ENCODE measurements at places on chromosomes 16 and 17. TPM values are rescaled to one million over a fixed set of nuclear protein-coding genes. Genes with fewer than 3 reads are reported as not detected.
A peak's percentile ranks its signal among the peaks of the same experiment; 100 is the strongest.

Gene CEP20
- total RNA-seq, result 14.4 TPM

Gene SLC26A11
- 8.1 TPM for total RNA-seq

Gene AIPL1
- not detected for total RNA-seq

Gene SMIM5
- total RNA-seq, result not detected

- no peak for DNase-seq
Observed at GRCh38 chr17:70298929-70299531, 129.7 kb downstream of the KCNJ2 start.

GRCh38 chr16:72266836-72267235 is 94.9 kb upstream of the PMFBP1 start:
- DNase-seq, result no peak

GRCh38 chr16:30902029-30902972 is 5.9 kb downstream of the CTF1 start:
- peak; percentile 86 for DNase-seq

- DNase-seq, result no peak
Observed at GRCh38 chr17:34479371-34479770, 100.0 kb upstream of the TMEM132E start.

GRCh38 chr17:40176754-40177110 is 538 bp upstream of the RAPGEFL1 start:
- no peak for DNase-seq

GRCh38 chr16:83633286-83633685 is 174.5 kb upstream of the HSBP1 start:
- DNase-seq, result no peak

GRCh38 chr17:57876866-57877237 is 27.0 kb upstream of the MRPS23 start:
- no peak for DNase-seq

DNA sequence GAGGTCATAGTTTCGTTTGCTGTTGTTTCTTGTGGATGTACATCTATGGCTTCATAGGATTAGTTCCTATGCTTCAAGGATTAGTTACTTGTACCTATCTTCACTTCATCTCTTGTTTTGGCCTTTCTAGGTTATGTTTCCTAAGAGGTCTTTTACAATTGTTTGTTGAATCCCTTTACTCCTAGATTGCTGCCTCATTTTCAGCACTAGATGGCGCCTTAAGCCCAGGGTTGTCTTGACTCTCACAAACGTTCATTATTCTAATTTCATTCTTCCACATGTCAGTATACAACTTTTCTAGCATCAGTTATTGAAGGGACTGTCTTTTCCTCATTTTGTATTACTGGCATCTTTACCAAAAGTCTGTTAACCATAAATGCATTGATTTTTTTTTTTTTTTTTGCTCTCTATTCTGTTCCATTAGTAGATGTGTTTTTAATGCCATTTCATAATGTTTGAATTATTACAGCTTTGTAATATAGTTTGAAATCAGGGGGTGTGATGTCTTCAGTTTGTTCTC is 45.0 kb upstream of the NACA2 start:
- DNase-seq, result peak; percentile 68

DNA sequence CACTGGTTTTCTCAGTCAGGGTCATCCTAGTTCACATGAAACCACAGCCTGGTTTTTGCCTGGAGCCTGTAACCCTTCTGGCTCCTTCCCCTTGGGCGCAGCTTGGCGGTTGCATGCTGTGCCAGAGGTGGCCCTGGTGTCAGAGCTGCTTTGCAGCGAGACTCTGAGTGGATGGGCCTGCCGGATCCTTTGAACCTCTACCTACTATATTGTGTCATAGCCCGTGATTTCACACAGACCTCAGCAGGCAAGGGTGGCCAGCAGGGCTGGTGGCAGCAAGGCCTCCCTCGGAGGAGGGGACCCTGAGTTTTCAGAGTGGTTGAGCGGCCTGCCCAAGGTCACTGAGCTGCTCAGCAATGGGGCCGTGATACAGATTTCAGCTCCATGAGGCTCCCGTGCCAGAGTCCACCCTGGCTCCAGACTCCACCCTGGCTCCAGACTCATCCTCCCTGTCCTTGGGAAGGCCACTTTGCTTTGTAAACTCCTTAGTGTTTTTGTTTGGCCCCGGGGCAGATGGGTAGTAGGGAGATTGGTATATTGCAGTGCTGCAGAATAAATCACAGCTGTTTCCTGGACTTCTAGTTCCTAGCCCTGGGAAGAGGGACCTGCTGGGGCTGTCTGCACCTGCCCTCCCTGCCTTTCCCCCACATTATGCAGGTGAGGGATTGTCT is 9.7 kb downstream of the MPRIP start:
- DNase-seq, result no peak

DNA sequence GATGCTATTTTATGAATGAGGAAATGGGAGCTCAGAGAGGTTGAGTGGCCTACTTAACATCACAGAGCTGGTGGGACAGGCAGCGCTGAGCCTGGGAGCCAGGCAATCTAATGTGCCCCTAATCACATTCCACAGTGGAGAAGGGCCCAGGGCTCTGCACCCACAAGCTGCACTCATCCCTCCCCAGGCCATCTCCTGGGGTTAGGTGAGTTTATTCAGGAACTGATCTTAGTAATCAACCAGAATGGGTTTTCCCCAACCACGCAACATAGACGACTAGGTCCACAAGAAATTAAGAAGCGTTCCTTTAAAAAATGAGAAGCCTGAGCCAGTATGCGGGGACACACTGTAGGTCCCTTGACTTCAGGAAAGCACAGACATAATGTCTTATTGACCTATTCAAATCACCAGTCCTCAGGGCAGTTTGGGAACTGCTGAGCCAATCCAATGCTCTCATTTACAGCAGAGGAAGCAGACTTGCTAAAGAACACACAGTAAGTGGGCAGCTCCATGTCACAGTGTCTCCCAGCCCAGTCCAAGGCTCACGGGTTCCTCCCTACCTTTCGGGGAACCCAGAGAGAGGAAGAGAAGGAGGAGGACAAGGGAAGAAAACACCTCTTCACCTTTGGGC is 2.3 kb downstream of the MPP3 start:
- no peak for DNase-seq

DNA sequence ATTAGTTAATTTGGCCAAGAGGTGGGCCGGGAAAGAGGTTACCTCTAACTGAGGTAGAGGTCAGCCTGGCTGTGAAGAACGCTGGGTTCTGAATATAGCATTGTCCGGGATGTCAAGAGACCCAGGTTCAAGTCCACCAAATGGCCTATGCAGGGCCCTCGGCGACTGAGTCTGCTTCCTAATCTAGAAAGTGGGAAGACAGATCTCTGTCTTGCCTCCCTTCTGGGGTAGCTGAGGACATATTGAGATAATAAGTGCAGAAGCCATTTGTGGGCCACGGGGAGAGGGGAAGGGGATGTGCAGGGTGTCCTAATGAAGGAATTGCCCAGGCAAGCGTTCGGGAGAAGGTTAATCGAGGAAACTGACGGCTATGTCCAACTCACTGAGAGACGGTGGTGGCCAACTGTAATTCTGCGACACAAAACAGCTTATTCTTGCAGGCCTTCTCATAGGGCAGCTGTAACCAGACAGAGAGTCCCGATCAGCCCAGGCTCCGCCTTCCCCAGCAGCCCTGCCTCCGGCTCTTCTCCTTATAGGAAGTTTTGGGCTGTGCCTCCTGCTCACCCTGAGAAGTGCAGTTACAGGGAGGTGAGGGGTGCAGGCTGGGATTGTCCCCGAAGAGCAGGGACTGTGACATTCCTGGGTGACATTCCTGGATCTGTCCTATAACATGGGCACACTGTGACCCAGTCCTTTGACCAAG is 15.9 kb downstream of the HASPIN start:
- no peak for DNase-seq

GRCh38 chr16:1013593-1013900 is 32.0 kb downstream of the SOX8 start:
- no peak for DNase-seq
